Activated T-helper 1 cell treated with Interleukin-2 at 50 U/mL for 16 hours (primary cell): ENCODE measurements at places on chromosomes 2 and 18.

- no peak for DNase-seq
Observed at GRCh38 chr18:59275406-59275949, 2.2 kb upstream of the RAX start.

GRCh38 chr2:2464643-2465042, 133.6 kb upstream of the MYT1L start:
- DNase-seq: no peak

GRCh38 chr18:37653618-37654017, 88.0 kb upstream of the CELF4 start:
- no peak for DNase-seq

DNA sequence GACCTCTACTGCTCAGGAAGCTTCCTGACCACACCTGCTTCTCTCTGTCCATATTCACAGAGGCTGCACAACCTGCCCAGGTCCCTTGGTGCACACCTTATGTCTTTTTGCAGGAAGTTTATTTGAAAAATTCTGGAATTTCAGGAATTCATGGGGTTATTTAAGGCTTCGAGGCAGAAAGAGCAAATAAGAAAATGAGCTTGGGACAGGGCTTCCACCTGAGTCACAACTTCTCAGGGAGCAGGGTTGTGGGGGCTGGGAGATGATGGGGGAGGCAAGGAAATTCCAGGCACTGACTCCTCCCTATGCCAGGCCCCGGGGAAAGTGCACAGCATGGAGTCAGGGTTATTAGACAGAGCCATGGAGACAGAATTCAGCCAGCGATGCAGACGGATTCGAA, 57.7 kb downstream of the INHBB start:
- DNase-seq: no peak

- DNase-seq: peak; percentile 67
Observed at GRCh38 chr2:96116424-96116878, at the start of gene ADRA2B. TSS of gene ADRA2B (minus strand) at chr2:96116571. CDS start at chr2:96116149, 422 bp downstream.
